Panc1 (cell line): ENCODE measurements at places on chromosomes 7 and 10. TPM values are rescaled to one million over a fixed set of nuclear protein-coding genes. Genes with fewer than 3 reads are reported as not detected.

- no peak for DNase-seq
Observed at GRCh38 chr7:133530682-133531081, 277.8 kb downstream of the EXOC4 start.

DNA sequence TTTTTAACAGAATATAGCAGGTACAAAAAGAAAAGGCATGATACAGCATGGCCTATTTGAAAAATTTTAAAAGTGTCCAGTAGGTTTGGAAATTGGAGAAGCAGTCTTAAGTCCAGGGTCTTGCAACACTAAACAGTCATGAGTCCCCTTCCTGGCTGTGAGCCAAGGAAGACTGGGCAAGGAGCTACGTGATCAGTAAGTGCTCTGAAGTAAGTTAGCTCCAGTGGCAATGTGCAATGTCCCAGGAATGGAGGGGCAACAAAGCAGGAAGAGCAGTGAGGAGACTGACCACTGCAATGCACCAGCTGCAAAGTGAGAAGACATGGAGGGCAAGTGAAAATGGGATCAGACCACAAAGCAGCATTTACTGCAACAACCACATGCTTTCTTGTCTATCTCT is 72.9 kb upstream of the GRID1 start:
- DNase-seq: no peak

GRCh38 chr7:98879198-98879978 is 1.1 kb downstream of the TRRAP start:
- DNase-seq: no peak

DNA sequence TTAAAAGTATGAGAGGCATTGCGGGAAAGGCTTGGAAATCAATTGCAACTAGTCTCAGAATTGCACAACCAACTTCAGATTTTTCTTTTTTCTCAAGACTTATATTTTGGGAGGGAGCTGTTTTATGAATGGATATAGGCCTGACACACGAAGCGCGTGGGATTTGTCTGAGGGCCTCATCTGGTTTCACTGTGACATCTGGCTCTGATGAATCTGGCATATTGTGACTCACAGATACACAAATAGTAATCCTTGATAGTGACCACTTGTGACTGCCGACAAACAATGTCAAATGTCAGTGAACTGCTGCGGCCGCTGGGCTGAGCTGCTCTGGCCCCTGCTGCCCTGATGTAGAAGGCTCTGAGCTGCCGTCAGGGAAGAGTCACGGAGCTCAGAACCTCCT is 655.1 kb downstream of the INHBA start:
- no peak for DNase-seq

- DNase-seq: no peak
Observed at GRCh38 chr7:83038787-83039186, 123.9 kb downstream of the PCLO start.

DNA sequence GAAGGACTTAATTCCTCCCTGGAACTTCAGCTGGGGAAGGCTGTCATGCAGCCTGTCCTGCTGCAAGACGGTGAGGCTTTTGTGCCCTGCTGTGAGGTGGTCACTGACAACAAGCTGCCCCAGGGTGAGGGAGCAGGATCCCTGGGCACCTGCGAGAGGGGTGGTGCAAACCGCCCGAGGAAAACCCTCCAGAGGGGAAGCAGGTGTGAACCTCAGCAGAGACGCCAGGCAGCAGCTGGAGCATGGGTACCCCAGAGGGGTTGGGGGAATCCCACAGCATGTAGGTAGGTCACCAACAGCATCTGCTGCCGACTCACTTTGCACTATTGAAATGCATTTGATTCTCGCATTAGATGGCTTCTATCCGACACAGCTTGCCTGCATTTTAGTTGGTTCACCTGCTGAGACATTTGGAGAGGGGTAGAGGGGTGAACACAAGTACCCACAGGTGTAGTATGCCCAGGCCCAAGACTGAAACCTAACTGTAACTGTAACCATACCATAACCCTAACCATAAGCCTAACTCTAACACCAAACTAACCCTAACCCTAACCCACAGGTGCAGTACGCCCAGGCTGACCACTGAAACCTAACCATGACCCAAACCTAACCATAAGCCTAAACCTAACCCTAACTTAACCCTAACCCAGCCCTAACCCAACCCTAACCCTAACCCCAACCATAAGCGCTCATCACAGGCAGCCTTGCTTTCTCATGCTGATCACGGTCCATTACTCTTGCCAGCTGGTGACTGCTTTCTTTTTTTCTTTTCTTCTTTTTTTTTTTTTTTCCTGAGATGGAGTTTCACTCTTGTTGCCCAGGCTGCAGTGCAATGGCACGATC is 85.9 kb downstream of the ELFN1 start:
- no peak for DNase-seq

DNA sequence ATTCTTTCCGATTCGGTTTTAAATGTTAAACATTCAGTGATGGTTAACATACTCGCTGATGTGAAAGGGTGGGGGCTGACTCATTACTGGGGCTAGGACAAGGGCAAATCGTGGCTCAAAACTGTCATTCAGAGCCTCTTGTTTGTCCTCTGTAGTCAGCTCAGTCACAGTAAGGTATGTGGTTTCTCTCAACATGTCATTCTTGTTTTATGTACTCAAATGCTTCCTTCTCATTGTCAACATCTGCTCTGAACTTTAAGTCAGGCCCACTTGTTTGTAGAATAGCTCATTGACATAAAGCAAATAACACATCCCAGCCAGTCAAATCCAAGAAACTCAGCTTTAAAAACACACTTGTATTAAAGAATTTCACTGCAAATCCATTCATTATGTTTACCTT is 7.3 kb downstream of the SLC16A9 start:
- no peak for DNase-seq

DNA sequence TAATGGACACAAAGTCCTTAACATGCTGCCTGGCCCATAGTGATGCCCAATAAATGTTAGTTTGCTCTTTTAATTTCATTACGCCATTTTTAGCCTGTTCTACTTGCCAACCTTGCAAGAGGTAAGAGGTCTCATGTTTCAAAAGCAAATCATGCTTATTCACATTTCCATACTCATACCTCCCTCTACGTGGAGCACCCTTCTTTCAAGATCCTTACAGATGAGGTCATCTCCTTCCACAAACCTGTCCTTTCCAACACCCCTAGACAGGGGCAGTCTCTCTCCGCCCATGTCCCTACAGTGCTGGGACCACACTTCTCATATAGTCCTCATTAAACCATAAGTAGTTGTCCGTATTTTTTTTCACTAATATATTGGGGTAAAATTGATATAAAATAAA is 271.3 kb downstream of the FGFR2 start:
- no peak for DNase-seq

GRCh38 chr7:2157473-2158279 is 75.1 kb downstream of the MAD1L1 start:
- DNase-seq: peak; percentile 32

RNF32 gene
- 3.5 TPM for total RNA-seq

STAMBPL1 gene
- total RNA-seq: 25.2 TPM

ADRA2A gene
- 0.05 TPM for total RNA-seq

PRSS37 gene
- not detected for total RNA-seq

FOXK1 gene
- 72.7 TPM for total RNA-seq

RAB19 gene
- 0.92 TPM for total RNA-seq

UPK3BL1 gene
- total RNA-seq: 23.1 TPM
